ENCODE measurements at places on chromosomes 5 and 9. TPM values are rescaled to one million over a fixed set of nuclear protein-coding genes. Genes with fewer than 3 reads are reported as not detected.

Gene SVEP1
- 2.2 TPM for total RNA-seq

Gene SPOCK1
- not detected for total RNA-seq

Gene FBP2
- not detected for total RNA-seq

Gene FAM221B
- total RNA-seq: not detected

Gene TSLP
- total RNA-seq: 0.25 TPM

Gene GMCL2
- not detected for total RNA-seq

Gene IL7R
- total RNA-seq: 1.5 TPM

Gene MYOT
- 0.05 TPM for total RNA-seq

Gene ELL2
- total RNA-seq: 64.5 TPM

Gene TAS2R1
- not detected for total RNA-seq

Gene ARRDC1
- total RNA-seq: 9.8 TPM

Gene GLDC
- 55.9 TPM for total RNA-seq

Gene TEK
- 13.8 TPM for total RNA-seq

Gene SLC6A18
- total RNA-seq: not detected

Gene LRRC19
- total RNA-seq: 1.8 TPM

Gene SPATA31A3
- not detected for total RNA-seq

Gene ESM1
- total RNA-seq: not detected

Gene MYO10
- total RNA-seq: 15.3 TPM

Gene TICAM2
- total RNA-seq: 0.59 TPM

Gene DDX46
- 24.3 TPM for total RNA-seq

Gene ATP10B
- 0.67 TPM for total RNA-seq

Gene CAMK2A
- total RNA-seq: under 0.01 TPM

Gene CD274
- total RNA-seq: 2.5 TPM
